Fibroblast of the conjunctiva (primary cell): ENCODE measurements at places on chromosomes 12 and 14.
A peak's percentile ranks its signal among the peaks of the same experiment; 100 is the strongest.

- DNase-seq: peak; percentile 10
Observed at GRCh38 chr12:109951136-109951535, 45.0 kb downstream of the GIT2 start.

DNA sequence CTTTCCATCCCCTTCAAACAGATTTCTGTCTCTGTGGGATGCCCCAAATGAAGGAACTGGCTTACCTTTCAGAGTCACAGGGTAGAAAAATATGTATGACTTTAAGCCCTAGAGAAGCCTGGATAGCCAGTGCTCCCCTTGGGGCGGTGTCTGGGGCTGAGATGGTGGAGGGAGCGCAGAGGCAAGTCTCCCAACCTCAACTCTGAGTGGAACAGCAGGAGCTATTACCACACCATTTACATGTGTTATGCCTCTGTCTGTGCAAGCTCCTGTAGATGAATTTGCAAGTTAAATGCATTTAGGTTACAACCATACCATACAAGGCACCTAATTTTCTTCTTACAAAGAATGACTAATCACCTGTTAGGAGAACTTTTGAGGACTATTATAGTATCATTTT lies 50.4 kb upstream of the CLMN start:
- no peak for DNase-seq

GRCh38 chr12:132209619-132210222 lies 65.5 kb downstream of the NOC4L start:
- no peak for DNase-seq

DNA sequence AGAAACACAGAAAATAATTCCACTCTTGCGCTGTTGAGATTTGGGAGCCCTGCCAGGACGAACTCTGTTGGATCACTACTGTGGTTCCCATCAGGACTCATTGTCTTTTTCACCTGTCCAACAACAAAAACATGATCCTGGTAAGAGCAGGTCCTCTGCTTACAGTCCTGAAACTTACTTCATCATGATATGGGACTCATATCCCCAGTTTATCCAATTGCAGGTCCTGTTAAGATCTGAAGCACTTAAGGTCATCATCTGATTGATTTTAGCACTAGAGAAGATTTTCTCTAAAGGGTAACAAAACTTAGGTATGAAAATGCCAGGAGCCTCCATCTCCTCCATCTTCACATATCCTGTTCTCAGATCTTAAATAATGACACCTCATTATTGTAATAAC lies at the start of gene OR6S1:
Gene OR6S1, minus strand, starts transcription at position 101 of the 400 bp plus-strand sequence. Its CDS starts 0 bp downstream, at position 101.
- no peak for DNase-seq

- no peak for DNase-seq
Observed at GRCh38 chr14:31955936-31956579, 121.0 kb upstream of the ARHGAP5 start.

GRCh38 chr14:50347521-50347920 lies 35.4 kb downstream of the DMAC2L start:
- peak; percentile 45 for DNase-seq

DNA sequence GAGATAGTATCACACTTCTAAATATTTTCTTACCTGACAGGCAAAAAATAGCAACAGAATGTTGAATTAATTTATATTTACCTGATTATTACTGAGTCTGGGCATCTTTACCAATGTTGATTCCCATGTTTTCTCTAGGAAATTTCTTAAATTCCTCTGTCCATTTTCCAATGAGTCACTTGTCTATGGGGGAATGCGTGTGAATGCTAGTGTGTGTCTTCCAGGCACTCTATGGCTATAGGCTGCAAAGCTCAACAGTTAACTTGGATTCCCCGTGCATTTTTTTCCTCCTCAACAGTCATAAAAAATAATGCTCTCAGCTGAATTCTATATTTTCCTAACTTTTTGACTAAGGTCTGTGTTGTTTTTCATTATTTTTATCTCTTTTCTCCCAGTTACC lies 1385.8 kb upstream of the FLRT2 start:
- DNase-seq: no peak

- no peak for DNase-seq
Observed at GRCh38 chr14:95520346-95520745, 3.9 kb upstream of the SYNE3 start.

GRCh38 chr12:89225808-89226411 lies 126.4 kb downstream of the DUSP6 start:
- peak; percentile 85 for DNase-seq

GRCh38 chr14:22977684-22978486 lies 4.5 kb downstream of the AJUBA start:
- peak; percentile 74 for DNase-seq

DNA sequence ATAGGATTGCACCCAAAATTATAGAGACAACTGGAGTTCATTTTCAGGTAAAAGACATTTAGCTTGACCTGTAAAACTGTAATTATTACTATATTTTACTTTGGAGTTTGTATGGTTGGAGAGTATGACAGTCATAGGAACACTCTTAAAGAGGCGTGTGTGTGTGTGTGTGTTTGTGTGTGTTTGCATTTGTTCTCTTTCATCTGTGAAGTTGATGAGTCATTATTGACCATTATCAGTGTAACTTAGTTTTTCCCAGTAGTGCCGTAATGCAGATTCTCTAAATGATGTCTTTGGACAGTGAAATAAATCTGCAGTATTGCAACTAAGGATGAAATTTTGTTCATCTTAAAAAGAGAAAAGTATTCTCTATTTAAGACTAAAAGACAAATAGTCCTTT lies 13.0 kb downstream of the WASHC4 start:
- no peak for DNase-seq

GRCh38 chr12:75913502-75914351 lies 117.8 kb downstream of the PHLDA1 start:
- DNase-seq: no peak

- peak; percentile 18 for DNase-seq
Observed at GRCh38 chr14:76710056-76711010, 50.9 kb upstream of the VASH1 start.

GRCh38 chr12:10567813-10568212 lies 45.6 kb downstream of the MAGOHB start:
- no peak for DNase-seq

DNA sequence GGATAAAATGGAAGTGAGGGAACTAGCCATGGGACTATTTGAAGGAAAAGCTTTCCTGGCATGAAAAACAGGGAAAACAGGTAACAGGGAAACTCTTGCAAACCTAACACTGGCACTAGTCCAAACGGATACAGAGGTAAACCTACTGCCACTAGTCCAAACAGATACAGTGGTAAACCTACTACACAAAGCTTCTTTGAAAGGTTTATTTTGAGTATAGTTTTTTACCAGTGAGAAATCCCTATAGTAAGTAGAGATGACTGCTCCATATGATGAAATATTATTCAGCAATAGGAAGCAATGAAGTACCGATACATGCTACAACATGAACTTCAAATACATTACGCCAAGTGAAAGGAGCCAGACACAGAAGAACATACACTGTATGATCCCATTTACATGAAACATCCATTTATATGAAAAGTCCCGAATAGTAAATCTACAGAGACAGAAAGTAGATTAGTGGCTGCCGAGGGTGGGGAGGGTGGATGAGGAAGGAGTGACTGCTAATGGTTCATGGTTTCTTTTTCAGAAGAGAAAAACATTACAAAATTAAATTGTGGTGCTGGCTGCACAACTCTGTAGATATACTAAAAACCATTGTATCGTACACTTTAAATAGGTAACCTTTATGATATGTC lies 25.5 kb downstream of the SPTLC2 start:
- no peak for DNase-seq

GRCh38 chr12:70962226-70962794 lies 41.8 kb upstream of the PTPRR start:
- DNase-seq: no peak

- DNase-seq: no peak
Observed at GRCh38 chr12:124853781-124854636, 9.7 kb downstream of the SCARB1 start.

- DNase-seq: no peak
Observed at GRCh38 chr12:117792471-117792870, 176.3 kb downstream of the KSR2 start.

GRCh38 chr12:2266666-2267620 lies 214.2 kb downstream of the CACNA1C start:
- DNase-seq: no peak

DNA sequence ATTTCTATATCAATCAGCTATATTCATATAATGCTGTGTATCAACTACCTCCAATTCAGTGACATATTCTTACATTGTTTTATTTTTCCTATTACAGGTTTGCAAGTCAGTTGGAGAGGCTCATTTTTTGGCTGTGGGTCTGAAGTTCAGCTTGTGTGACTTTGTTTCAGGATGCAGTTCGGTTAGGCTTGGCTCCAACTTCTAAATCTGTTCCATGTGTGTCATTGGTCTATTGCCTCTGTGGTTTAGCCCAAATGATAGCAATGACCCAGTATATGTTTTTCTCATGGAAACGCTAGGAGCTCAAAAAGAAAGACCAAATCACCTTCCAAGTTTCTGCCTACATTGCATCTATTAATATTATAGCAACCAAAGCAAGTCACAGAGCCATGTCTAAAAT lies 848.6 kb upstream of the LRFN5 start:
- no peak for DNase-seq

DNA sequence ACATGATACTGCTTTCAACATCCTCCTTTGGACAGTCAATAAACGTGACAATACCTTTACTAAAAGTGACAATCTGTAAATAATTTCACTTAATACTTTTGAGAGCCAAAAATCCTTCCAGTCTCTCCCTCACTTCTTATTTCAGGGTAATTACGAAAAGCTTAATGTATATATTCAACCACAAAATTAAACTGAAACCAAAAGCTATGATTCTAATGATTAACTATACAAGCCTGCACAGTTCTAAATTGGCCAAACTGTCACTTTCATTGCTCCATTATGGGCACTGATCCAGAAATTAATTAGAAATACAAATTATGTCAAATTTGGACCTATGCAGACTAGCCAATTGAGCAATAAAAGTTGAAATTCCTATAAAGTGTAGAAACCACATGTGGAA lies 696.5 kb upstream of the MIS18BP1 start:
- no peak for DNase-seq

DNA sequence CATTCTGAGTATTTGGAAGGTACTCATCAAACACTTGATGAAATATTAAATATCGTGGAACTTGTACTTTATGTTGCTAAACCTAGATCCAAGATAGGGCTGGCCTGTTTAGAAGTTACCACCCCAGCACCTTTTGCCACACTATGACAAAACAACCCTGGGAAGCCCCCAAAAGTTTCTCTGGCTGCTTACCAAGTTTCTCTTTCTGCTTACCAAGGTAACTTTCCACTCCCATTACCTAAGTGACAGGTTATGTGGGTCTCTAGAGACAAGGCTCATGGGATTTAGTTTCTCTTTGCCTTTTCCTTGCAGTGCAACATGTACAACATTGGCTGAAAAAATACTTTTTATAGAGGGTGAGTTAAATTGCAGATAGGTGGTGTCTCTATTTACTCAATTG lies 28.9 kb upstream of the PPM1A start:
- DNase-seq: no peak

DNA sequence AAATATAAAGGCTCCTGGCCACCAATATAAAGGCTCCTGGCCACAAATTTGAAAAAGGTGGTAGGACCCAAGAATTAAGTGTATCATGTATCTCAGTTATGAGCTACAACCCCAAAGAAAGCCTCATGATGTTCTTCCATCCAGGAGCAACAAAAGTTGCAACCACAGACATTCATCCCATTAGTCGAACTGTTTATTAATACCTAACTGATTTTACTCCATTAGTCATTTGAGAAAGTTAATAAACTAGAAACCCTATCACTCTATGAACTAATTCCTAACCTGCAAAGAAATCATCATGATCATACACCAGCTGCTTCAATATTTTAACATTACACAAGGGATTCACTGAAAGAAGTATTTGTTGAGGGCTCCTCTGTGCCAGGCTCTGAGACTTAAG lies 253.2 kb upstream of the GRIP1 start:
- no peak for DNase-seq

- no peak for DNase-seq
Observed at GRCh38 chr12:104073699-104074098, 9.4 kb downstream of the HCFC2 start.

- no peak for DNase-seq
Observed at GRCh38 chr12:125583071-125583470, 517.8 kb downstream of the AACS start.

DNA sequence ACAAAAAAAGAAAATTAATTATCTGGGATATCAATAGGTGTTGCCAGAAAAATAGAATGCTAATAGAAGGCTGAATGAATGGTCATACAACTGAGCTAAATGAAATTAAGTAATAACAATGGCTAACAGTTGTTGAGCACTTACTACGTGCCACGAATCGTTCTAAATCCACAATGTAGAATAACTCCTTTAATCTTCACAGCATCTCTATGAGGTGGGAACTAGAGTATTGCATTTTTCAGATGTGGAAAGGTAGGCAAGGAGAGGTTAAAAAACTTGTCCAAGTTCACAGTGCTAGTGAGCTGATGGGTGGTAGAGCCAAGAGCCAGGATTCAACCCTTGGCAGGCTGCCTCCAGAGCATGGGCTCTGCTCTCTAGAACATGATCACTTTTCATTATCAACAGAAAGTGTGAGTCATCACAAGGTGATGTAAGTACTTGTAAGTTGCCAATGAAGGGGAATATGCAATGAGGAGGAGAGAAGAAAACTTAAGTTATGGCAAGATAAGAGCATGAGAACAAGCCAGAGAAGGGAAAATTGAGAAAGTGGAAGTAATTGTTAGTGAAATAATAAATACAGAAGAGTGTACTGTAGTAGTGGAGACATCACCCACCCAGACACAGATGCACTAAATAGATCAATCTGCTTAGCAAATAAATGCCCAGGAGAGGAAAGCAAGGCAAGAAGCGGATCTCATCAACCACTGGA lies 122.1 kb downstream of the PRKD1 start:
- DNase-seq: peak; percentile 97

- DNase-seq: no peak
Observed at GRCh38 chr12:82242729-82243128, 115.5 kb downstream of the CCDC59 start.

GRCh38 chr12:119385659-119386058 lies 51.1 kb downstream of the CCDC60 start:
- DNase-seq: no peak

DNA sequence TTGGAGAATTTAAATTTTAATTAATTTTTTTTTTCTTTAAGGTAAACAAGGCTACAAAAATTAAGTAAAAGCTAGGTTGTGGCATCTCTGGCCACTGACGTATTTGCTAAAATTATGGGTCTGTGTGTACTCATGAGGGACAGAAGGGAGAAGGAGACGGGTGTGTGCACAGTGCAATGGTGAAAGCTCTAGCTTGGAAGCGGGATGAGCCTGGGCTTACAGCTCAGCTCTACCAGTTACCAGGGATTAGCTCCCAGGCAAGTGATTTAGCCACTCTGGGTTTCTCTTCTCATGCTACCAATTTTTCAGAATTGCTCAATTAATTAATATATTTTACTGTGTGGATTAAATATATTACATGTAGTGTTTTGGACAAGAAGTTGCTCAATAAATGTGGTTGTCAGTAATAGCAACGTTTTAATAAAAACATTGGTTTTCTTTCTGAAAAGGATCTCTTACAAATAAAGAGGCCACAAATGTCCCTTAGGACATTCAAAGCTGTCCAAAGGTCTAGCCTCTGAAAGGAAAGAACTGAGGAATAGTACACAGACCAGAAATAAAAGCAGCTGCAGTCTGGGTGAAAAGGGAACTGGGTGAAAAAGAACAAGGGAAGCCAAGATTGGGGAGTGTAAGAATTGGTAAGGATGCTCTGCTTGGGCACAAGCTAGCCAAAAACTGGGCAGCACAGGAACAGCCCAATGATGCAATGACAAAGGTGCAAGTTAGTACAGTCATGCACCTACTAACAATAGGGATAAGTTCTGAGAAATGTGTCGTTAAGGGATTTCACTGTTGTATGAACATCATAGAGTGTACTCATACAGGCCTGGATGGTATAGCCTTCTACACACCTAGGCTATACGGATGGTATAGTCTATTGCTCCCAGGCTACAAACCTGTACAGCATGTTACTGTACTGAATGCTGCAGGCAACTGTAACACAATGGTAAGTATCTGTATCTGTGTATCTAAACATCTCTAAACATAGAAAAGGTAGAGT lies 61.7 kb downstream of the FERMT2 start:
- no peak for DNase-seq
